CD4-positive, alpha-beta T cell treated with Interleukin-21 for 1 hour (primary cell): ENCODE measurements at places on chromosomes 5 and 9.
A peak's percentile ranks its signal among the peaks of the same experiment; 100 is the strongest.

- no peak for DNase-seq
Measured at GRCh38 chr5:64818245-64818644, 49.5 kb downstream of the CWC27 start.

DNA sequence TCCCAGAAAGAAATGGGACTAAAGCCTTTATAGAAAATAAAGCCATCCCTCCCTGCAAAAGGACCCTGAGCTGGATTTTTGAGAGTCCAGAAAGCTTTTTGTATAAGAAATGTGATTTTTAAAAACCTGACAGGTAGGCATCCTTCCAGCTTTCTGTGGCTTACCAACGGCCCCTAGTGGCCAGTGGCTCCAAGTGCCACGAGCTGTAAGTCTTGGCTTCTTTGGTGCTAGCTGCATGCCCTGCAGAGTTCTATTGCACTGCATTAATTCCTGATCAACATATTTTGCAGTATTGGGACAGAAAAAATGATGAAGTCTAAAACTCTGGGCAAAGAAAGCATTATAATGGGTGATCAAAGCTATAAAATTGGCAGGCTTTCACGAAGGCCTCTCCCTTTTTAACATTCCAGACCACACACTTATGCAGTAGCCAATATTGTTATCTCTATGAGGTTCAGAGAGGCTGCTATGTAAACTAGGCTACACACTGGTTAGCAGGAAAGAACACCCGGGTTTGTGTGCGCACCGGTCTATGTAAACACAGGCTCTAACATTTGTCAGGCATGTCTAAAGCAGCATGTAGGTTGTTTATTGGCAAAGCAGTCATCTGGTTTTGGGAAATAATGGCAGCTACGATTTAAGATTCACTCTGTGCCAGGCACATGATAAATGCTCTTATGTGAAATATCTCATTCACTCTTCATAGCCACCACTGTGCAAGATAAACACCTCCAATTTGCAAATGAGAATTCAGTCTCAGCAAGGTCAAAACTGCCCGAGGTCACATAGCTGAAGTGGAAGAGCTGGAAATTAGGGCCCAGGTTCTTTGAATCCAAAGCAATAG, 55.2 kb downstream of the NMUR2 start:
- peak; percentile 37 for DNase-seq

DNA sequence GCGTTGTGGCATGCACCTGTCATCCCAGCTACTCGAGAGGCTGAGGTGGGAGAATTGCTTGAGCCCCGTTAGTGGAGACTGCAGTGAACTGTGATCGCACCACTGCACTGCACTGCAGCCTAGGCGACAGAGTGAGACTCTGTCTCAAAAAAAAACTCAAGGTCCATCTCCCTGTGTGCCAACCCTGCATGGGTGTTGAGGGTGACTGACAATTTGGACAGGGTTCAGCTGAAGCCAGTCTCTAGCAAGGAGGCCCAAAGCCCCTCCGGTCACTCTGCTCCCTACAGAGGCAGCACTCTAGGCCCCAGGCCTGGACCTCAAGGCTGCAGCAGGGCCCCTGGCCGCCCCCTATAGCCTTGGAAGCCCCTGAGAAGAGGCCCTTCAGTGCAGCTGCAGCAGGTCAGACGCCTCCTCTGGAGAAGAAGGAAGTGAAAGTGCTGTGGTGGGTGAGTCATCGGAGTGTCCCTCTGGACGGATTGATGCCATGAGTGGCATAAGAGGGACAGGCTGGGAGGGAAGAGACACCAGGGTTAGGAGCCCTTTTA, 39.2 kb upstream of the NEK6 start:
- DNase-seq = peak; percentile 35

DNA sequence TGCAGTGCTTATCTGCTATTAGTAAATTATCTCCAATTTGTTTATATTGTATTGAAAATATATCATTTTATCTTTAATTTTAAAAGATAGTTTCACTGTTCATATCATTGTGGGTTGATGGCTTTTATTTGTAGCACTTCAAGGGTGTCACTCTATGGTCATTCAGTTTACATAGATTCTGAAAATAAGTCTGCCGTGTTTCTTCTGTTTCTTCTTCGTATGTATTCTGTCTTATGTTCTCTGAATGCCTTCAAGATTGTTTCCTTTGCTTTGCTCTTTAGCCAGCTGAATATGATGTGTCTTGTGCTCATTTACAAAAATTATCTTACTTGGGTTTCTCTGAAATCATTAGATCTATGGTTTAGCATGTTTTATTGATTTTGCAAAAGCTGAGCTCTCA, 359.9 kb downstream of the CYLC2 start:
- DNase-seq = no peak

DNA sequence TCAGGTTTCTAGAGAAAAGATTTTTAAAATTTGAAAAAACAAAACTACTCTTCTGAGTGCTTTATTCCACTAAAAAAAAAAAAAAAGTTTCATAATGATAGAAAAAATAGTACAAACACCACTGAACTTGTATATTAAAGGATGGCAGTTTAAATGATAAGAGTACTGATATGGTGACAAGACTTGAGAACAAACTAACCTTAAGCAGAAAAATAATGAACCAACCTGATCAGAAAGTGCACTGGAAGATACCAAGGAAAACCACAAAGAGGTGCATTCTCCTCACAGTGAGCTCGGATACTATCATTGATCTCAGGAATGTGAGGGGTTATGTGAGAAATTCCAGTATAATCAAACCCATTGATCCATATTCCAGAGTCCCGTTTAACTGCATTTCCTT, 34.3 kb downstream of the ERMP1 start:
- DNase-seq = no peak

GRCh38 chr5:2732850-2733249, 18.6 kb downstream of the IRX2 start:
- no peak for DNase-seq
